Stimulated activated CD8-positive, alpha-beta memory T cell treated with anti-CD3 and anti-CD28 coated beads, Interleukin-7, amount 100 ng/mL, for 1 hour (primary cell): ENCODE measurements at places on chromosomes 13 and 19.

DNA sequence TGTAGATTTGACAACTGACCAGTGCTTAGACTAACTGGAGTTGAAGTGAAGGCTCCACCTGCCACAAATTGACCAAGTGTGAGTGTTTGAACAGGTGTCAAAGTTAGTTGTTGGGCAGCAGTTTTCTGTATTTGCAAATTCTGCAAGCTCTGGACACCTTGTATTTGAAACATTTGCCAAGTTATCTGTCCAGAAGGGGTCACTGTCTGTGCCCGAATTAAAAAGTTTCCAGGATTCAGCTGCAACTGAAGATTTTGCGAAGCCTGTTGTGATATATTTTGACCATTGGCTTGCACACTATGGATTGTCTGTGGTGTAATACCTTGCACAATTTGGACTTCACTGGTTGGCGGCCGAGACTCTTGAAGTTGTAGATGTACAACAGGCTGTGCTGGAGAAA, 1690.7 kb downstream of the SLITRK5 start:
- DNase-seq, result no peak

DNA sequence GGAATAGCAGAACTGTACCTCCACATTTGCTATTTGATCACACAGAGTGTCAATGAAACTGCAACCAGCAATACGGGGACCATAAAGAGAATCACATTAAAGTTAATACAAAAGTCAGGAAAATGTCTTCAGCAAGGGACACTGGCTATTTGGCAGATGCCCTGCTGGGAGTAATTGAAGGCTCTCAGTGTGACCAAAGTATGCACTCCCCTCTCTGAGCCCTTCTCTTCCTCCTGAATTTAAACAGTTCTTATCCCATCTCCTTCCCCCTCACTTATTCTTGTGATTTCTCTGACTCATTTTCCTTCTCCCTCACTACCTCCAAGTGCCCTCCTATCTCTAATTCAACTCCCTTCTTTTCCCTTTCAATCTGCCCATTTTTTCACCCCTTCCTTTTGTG, 117.7 kb downstream of the ENOX1 start:
- DNase-seq, result no peak

DNA sequence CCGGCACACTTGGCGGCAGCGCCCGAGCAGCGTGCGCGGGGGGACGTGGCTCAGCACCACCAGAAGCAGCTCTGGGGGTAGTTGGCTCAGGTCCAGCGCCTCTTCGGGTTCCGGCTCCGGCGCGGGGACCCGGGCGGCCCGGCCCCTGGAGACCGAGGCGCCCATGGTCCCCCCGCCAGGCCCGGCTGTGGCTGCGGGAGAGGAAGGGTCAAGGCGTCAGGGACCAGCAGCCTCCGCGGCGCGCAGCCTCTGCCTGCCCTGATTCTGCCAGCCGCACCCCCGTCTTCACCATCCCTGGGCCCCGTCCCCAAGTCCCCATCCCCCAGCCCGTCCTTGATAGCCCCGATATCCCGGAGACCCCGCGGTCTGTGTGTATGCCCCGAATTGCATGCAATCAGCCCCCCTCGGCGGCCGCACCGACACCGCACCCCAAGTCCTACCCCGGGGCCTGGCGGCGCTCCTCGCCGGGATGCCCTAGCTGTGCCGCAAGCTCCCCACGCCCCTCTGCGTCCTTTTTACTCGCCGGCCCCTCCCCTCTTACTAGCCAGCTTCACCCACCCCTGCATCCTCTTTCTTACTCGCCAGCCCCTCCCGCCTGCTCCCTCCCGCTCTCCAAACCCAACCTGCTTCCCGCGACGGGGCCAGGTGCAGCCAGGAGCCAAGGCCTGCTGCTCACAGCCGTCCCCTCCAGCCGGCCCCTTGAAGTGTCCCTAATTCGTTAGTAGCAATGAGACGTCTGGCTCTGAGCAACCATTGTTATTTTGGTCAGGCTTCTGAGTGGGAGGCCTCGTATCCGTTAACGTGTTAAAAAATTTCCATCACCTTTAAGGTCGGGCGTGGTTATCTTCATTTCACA, at the start of gene FBXO27:
FBXO27 (minus strand) TSS at position 487 of the 856 bp plus-strand sequence; CDS start at position 165, 322 bp downstream.
- DNase-seq, result no peak

DNA sequence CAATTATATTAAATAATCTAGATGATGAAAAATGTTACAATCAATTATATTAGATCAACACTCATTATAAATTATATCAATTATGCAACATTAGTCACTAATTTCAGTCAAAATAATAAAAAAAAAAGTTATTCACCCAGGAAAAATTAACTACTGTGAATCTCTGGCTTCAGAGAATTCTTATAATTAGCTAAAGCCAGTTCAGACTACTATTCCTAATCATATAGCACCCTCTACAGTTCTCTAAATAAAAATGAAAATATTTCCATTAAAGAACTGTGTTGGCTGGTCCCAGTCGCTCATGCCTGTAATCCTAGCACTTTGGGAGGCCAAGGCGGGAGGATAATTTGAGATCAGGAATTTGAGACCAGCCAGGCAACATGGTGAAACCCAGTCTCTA, 33.0 kb downstream of the XPO4 start:
- no peak for DNase-seq

DNA sequence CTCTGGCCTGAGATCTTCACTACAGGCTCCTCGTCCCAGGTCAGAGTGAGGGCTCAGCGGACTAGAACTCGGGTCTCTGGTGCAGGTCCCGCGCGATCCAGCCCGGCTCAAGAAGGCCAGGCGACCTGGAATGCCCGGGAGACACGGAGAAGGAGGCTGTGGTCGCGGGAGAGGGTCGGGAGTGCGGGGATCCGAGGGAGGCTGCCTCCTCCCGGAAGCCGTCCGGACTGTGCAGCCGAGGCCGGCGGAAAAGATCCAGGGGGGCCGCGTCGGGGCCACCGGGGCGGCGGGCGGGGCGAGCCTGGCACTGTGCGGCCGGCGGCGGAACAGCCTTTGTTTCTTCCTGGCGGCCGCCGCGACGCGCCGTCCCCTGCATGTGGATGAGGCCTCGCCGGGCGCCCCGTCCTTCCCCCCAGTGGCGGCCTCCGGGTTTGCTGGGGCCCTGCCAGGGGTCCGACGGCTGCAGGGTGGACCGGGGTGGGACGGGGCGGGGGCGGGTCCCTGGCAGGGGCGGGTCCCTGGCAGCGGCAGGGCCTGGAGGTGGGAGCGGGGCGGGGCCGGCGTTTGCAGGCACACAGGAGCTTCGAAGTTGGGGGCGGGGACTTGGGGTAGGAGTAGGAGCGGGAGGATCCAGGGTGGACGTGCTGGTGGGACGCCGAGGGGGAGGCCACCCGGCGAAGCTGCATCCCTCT, 1.0 kb upstream of the SLC7A10 start:
- DNase-seq, result no peak

DNA sequence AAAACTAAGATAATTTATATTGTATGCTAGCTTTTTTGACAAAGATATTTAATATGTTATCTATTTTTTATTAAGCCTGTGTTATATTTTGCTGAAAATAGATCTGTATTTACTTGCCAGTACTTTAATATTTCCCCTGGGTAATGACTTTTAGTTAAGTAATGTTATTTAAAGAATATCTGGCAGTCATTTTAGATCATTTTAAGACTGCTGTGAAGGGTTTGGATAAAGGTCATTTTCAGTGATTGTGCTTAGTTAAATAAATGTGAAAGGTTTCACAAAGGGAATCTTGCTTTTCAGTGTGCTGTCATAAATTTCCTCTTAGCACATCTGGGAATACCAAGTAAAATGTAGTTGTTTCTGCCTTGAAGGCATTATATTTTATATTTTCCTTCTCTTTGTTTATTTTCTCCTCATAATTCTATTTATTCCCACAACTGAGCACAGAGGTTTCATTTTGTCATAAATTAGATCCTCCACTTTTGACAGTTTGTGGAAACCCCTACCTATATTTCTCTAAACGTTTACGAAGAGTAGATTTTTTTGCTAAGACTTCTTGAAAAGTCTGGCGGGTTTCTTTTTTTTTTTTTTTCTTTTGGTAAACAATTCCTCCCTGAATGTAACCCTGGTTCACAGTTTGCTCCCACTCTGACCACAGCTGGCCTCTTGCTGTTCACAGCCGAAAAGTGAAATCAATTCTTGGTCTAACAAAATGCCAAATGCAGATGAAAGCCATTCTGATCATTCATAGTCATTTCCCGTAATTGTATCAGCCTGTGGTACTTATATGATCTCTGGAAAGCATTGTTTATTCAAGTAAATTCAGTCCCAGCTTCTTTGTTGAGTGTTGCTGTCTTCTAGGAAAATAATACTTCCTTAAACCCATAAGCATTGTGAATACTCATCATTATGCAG, 87.8 kb downstream of the MAB21L1 start:
- DNase-seq, result no peak

- DNase-seq, result no peak
Observed at GRCh38 chr13:24086642-24087041, 73.9 kb upstream of the SPATA13 start.

DNA sequence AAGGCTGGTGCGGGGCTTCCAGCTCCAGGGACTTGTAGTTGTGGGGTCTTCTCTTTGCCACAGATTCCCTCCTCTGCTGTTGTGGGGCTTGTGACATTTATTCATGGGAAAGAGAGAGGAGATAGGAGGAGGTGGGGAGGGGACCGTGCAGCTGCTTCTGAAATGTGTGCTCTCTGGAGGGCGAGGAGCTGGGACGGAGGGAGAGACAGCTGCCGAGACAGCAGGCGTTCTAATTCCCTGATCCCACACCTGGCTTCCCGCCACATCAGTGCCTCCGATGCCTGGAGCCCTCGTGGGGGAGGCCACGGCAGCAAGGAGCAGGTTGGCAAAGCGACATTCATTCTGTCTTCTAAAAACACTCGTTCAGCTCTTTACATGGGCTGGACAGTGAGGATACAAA, 164.4 kb downstream of the USP12 start:
- DNase-seq, result no peak

DNA sequence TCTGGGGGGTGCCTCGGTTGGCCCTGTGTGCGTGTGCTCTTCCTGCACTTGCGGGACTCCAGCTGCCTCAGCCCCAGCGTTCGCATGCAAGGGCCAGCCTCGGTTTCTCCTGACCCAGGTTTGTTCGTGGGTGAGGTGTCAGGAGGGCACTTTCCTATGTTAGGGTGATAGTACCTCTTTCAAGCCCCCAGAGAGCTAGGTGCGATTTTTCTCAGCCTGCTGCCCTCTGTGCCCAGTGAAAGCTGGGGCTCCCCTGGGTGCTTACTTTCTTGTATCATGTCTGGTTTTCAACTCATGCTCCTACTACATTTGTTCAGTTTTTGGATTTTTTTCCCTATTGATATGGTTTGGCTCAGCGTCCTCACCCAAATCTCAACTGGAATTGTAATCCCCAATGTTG, 289.2 kb downstream of the TEX29 start:
- DNase-seq, result no peak

DNA sequence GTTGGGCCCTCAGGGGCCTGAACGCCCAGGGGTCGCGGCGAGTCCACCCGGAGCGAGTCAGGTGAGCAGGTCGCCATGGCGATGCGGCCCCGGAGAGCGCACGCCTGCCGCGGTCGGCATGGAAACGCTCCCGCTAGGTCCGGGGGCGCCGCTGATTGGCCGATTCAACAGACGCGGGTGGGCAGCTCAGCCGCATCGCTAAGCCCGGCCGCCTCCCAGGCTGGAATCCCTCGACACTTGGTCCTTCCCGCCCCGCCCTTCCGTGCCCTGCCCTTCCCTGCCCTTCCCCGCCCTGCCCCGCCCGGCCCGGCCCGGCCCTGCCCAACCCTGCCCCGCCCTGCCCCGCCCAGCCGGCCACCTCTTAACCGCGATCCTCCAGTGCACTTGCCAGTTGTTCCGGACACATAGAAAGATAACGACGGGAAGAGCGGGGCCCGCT, at the start of gene CCNA1:
CCNA1 (plus strand) TSS at position 390 of the 439 bp plus-strand sequence. CDS start 562 bp downstream, outside the sequence.
- DNase-seq, result no peak

DNA sequence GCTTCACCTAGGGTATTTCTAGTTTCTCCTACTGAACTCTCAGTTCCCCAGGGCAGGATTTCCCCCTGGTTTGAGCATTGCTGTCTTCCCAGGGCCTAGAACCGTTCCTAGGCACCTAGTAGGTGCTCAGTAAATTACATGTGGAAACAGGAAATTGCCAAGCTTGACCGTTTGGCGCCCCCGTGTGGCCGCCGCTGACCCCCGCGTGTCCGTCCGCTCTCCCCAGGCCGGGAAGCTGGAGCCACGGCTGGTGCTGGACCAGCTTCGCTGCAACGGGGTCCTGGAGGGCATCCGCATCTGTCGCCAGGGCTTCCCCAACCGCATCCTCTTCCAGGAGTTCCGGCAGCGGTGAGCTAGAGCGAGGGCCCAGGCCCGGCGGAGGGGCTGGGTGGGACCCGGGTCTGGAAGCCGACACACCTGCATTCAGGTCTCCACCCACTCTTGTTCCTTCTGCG, 55.5 kb downstream of the MYH14 start:
- no peak for DNase-seq

DNA sequence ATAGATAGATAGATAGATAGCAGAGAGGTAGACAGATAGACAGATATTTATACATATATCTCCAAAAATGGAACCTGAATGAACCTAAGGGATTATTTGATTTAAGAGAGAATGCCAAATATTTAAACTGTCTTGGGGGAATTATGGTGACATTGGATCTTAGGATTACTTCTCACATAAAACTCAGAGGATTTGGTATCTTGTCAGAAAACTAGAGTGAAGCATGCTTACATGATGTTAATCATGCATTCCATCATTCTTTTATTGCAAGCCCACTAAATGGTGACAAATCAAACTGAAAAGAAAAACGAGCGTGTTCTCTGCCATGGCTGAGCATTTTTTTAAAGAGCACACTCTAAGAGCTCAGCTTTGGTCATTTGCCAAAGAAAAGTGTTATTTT, 165.2 kb downstream of the PCDH9 start:
- no peak for DNase-seq

DNA sequence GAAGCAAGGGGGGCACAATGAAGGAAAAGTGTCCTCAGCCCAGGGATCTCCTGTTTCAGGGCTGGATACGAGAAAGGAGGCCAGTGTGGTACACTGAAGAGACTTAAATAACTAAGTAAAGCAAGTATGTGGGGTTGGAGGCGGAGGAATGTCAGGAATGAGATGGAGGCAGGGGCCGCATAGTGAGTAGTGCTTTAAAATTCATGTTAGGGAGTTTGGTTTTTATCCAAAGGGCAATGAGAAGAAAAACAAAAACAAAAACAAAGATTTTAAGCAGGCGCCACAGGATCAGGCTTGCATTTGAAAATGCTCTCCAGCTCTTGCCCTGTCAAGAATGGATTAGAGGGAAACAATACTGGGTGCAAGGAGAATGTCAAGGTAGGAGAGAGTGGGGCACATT, 273.4 kb downstream of the DCLK1 start:
- no peak for DNase-seq

DNA sequence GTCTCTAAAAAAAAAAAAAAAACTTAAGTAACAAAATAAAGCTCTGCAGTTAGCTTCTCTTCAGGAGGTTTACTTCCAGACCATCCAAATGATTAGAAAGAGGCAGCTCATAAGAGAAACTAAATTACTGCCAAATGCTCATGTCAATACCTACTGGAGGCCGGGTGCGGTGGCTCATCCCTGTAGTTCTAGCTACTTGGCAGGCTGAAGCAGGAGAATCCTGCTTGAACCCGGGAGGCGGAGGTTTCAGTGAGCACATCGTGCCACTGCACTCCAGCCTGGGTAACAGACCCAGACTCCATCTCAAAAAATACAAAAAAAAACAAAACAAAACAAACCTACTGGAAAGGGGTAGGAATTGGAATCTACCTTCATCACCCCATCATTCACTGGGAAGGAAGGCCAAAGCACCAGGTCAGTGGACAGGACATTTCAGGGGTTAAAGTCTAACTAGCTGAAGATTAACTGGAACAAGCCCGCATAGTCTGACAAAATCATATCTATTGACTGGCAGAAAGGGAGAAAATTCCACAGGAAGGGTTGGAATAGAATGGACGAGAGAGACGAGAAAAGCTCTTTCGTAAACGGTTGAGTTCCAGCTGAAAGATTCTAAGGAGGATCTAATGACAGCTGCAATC, 1.3 kb downstream of the ZFP14 start:
- no peak for DNase-seq

GRCh38 chr19:56969156-56969555, 128.6 kb upstream of the PEG3 start:
- DNase-seq, result no peak
